ENCODE measurements at places on chromosomes 6 and 20.

GRCh38 chr6:113871975-113872374 lies 14.8 kb downstream of the MARCKS start:
- no peaks in the 10 kb centered on the region for H3K27me3 ChIP-seq
- no peak for DNase-seq
- peak overlapping the region; percentile 37 for H3K4me3 ChIP-seq
- no peaks in the 10 kb centered on the region for H3K4me1 ChIP-seq

DNA sequence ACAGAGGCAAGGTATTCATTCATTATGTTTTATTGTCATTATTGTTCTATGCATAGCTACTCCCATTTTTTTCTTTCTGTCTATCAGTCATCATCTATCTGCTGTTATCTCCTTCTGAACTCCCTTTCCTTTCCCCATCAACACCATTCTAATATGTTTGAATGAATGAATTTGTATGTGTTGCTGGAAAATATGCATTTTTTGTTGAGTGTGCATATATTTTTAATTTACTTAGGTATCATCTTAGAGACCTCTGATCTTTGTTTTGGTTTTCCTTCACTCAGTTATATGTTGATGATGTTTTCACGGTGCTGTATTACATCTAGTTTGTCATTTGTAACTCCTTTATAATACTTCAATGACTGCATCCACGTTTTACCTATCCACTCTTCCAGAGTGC lies 12.1 kb upstream of the PRL start:
- no peak overlapping the region for H3K4me3 ChIP-seq
- H3K4me1 ChIP-seq = no peaks in the 10 kb centered on the region
- H3K27me3 ChIP-seq = no peaks in the 10 kb centered on the region
- no peak overlapping the region for H3K27ac ChIP-seq
- DNase-seq = no peak

DNA sequence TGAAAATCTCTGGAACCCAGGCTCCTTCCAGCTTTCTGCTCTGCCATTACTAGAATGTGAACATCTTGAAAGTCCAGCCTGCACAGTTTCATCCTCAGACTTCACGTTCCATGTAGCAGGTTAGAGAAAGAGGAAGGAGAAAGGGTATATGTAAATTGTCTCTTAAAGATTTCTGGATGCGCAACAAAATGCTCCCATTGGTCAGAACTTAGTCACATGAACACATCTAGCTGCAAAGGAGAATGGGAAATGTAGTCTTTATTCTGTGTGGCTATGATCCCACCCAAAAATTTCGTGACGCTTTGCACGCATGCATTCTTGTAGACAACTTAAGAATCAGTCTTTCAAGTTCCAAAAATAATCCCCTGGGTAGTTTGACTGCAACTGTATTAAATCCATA lies 46.4 kb upstream of the CHD6 start:
- no peaks in the 10 kb centered on the region for H3K27me3 ChIP-seq
- no peak overlapping the region for H3K27ac ChIP-seq
- no peak for DNase-seq
- no peaks in the 10 kb centered on the region for H3K4me1 ChIP-seq
- no peak overlapping the region for H3K4me3 ChIP-seq

DNA sequence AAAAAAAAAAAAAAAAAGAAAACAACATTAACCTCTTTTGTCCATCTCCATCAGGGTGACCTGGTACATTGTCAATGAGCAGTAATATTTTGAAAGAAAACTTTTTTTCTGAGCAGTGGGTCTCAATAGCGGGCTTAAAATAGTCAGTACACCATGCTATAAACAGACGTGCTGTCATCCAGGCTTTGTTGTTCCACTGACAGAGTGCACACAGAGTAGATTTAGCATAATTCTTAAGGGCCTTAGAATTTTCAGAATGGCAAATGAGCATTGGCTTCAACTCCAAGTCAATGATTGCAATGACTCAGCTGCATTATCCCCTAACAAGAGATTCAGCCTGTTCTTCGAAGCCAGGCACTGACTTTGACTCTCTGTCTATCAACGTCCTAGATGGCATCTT lies 35.6 kb downstream of the MAP7 start:
- no peaks in the 10 kb centered on the region for H3K27me3 ChIP-seq
- no peaks in the 10 kb centered on the region for H3K36me3 ChIP-seq
- H3K4me3 ChIP-seq = no peak overlapping the region
- no peak for DNase-seq

DNA sequence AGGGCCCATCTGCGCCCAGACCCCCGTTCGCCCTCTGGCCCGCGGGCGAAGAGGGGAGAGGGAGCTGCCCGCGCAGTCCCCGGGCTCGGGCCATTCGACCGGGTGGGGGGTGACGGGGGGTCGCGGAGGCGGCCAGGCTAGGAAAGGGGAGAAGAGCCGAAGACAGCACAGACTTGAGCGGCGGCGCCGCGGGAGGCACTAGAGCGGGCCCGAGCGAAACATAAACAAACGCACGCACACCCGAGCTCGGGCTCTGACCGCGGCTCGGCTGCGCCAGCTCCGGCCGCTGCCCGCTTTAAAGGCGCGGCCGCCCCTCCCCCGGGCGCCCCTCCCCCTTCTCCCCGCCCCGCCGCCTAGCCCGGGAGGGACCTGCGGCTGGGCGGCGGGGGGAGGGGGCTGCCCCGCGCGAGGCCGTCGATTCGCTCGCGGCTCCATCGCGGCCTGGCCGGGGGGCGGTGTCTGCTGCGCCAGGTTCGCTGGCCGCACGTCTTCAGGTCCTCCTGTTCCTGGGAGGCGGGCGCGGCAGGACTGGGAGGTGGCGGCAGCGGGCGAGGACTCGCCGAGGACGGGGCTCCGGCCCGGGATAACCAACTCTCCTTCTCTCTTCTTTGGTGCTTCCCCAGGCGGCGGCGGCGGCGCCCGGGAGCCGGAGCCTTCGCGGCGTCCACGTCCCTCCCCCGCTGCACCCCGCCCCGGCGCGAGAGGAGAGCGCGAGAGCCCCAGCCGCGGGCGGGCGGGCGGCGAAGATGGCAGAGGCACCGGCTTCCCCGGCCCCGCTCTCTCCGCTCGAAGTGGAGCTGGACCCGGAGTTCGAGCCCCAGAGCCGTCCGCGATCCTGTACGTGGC lies at the start of gene FOXO3:
FOXO3 (plus strand) TSS at position 455 of the 846 bp plus-strand sequence; CDS start at position 747, 292 bp downstream.
- no peaks in the 10 kb centered on the region for H3K27me3 ChIP-seq
- DNase-seq = peak; percentile 97
- peak within 1 kb of the TSS; percentile 99 for H3K27ac ChIP-seq
- peaks cover 44% of the 10 kb centered on the region for H3K4me1 ChIP-seq
- no peaks in the 10 kb centered on the region for H3K36me3 ChIP-seq
- peak within 1 kb of the TSS; percentile 89 for H3K4me3 ChIP-seq

Measured in upper lobe of right lung (tissue), 1 donor.